Muscle of arm (tissue), 14 donors: ENCODE measurements at places on chromosomes 3 and 15. TPM values are rescaled to one million over a fixed set of nuclear protein-coding genes. Genes with fewer than 3 reads are reported as not detected.

GRCh38 chr3:80094589-80094988, 326.8 kb upstream of the ROBO1 start:
- no peak for DNase-seq

DNA sequence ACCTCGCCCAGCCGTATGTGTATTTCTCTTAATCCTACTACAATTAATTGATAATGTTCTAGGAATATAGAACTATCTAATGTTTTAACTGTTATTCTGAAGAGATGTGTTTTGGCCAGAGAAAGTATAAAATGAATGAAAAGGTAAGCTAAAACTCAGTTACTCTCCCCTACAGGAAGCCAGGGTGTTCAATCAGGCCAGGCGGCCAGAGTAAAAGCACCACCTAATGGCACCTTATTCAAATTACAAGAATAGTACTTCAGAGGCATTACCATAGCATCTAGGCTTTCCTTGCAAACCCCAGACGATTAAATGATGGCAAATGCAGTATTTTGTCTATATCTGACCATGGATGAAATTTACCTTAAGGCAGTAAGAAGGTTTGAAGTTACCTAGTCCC, 10.4 kb downstream of the SLC12A8 start:
- DNase-seq = no peak

DNA sequence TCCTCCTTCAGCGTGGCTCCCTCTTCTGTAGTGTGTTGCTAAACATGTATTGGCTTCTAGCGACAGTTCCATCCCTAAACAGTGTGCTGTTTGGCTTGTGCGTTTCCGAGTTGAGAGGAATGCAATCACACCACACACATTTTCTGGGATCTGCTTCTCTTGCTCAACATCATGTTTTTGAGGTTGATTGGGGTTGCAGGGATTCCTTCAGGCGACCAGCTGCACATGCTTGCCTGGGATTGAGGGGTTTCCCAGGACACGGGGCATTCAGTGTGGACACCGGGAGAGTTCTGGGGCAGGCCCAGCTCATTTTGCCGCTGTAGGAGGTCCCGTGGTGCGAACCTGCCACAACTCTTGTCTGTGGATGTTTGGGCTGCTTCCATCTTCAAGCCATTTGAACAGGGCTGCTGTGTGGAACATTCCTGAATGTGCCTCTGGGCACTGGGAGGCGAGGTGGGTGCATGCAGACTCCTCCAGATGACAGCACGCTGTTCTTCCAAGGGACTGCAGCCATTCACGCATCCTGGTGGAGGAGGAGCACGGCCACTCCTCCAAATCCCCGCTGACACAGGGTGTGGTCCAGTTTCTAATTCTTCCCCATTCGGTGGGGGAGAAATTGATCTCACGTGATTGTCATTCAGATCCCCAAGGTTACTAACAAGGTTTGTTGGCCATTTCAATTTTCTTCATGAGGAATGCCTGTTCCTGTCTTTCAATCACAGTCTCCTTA, 82.8 kb downstream of the PLXNA1 start:
- DNase-seq = no peak

GRCh38 chr3:27594096-27594690, 110.0 kb upstream of the SLC4A7 start:
- no peak for DNase-seq

- DNase-seq = no peak
These were observed 27.3 kb upstream of the TGFBR2 start for GRCh38 chr3:30578986-30579579.

DNA sequence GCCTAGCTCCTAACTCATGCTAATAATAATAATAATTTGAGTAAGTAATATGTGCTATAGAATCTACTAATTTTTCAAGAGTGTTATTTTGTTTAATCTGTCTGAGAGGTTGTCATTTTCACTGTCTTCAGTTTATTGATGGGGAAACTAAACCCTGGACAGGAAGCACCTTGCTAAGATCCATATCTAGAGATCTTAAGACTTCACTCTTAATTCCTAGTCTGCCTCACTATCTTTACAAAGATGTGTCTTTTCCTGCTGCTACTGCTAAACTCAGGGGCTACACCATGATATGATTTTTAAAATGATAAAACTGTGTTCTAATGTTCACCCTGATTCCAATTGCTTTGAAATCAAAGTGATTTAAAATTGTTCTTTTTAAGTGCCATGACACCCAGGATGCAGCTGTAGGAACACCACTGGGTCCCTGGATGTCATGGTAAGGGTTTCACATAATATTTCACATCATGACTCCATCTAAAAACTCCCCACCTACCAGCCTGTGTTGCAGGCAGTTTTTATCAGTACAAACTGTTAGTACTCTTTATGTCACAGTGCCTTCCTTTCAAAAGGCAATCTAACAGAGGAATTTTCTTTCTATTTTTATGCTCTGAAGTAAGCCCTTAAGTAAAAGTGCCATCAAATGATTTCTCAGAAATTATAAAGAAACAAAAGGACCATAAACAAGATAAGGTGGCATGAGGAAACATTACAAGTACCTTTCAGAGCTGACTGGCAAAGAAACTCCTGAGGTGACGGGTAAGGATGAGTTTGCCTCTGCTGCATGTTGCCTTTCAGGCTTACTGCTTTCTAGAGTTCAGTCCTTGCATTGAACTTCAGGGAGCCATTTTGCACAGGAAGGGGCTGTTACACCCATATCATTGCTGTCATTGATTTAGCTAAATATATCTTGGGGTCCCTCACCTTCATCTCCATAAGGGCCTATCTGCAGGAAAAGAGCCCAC, 160.1 kb upstream of the SATB1 start:
- no peak for DNase-seq

DNA sequence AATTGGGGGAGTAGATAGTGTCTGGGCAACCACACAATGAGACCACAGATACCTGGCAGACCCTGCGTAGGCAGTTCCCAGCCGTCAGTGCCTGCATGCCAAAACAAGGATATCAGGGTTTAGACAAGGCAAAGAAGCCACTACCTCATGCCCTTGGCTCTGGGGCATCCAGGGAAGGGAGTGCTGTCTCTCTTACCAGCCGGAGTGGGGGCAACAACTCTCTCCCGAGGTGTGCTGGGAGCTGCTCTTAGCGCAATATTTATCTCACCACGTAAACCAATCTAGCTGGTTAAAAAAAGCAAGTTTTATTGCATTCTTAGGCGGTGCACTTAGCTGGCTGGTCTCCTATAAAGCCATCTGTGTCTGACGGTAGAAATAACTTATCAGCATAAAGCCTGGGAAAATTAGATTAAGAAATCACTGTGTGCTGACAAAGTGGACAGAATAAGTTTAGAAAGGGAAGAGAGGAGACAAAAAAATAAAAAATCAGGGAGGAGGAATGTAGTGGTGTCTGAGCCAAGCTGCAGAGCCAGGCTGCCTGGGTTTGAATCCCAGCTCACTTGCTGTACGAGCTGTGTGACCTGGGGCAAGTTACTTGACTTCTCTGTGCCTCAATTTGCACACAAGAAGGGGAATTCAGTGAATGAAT, 273.2 kb downstream of the PDZRN3 start:
- no peak for DNase-seq

SERPINI1 gene
- polyA plus RNA-seq = 8.0 TPM

- DNase-seq = no peak
These were observed 48.0 kb downstream of the ARHGEF26 start for GRCh38 chr3:154168998-154169795.

GRCh38 chr3:183393625-183394024, 34.8 kb downstream of the MCF2L2 start:
- no peak for DNase-seq

DNA sequence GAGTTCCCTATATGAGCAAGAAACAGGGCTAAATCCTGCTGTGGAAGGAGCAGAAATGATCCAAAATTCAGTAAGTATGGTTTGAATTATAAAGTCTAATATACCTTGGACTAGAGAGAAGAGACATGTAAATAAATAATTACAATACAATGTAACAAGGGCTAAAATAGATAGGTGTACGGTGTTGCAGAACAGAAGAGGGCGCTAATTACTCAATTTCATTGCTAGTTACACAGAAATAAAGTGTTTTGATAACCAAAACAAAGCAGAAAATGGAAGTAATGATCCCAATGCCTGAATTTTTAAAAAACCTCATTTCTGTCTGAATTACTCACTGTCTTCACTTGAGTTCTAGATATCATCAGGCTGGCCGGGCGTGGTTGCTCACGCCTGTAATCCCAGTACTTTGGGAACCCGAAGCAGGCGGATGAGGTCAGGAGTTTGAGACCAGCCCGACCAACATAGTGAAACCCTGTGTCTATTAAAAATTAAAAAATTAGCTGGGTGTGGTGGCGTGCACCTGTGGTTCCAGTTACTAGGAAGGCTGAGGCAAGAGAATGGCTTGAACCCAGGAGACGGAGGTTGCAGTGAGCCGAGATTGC, 8.3 kb upstream of the PLCH1 start:
- DNase-seq = no peak

DNA sequence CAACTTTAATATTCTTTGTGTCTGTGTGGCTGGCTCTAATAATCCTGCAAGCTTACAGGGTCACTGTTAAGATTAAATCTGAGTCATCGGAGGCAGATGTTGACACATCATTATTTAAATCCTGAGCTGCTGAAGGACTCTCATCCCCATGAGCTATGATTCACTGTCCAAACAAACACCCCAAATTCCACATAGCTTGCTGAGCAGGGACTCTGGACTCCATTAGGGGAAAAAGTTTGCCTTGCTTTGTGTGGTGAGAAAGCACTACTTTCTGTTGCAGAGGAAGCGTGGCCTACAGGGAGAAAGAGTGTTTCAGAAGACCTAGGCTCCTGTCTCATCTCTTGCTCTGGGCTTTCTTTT, 213.7 kb downstream of the PDCD6IP start:
- DNase-seq = no peak

ZCWPW2 gene
- 2.5 TPM for polyA plus RNA-seq

DNA sequence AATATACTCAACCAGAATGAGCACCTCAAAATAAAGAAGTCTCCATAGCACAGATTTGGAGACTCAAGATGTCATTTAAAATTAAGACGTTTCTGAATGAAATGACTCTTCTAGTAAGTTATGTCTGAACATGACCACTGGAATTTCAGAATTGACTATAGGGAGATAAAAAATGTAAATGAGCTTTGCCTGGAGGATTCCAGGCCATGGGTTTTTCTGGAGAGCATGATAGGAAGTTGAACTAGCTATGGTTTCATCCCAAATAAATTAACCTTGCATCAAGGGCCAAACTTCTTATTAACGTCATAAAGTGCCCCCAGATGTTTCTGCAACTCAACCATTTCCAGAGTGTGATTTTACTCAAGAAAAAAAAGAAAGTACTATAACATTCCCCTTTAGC, 222.6 kb upstream of the NR2F2 start:
- DNase-seq = no peak
